ENCODE measurements at places on chromosomes 5 and 9.

GRCh38 chr9:35760651-35761050 lies 6.6 kb upstream of the MSMP start:
- no peak for DNase-seq

DNA sequence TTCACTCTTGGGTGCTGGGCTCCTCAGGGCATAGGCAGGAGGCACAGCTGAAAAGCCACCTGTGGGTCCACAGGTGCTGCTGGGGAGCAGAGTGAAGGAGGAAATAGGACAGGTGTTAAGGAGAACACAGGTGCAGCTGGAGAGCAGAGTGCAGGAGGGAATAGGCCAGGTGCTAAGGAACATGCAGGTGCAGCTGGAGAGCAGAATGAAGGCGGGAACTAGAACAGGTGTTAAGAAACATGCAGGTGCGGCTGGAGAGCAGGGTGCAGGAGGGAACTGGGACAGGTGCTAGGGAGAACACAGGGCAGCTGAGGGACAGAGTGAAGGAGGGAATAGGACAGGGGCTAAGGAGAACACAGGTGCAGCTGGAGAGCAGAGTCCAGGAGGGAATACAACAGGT lies 43.8 kb upstream of the PLEKHG4B start:
- DNase-seq = no peak

DNA sequence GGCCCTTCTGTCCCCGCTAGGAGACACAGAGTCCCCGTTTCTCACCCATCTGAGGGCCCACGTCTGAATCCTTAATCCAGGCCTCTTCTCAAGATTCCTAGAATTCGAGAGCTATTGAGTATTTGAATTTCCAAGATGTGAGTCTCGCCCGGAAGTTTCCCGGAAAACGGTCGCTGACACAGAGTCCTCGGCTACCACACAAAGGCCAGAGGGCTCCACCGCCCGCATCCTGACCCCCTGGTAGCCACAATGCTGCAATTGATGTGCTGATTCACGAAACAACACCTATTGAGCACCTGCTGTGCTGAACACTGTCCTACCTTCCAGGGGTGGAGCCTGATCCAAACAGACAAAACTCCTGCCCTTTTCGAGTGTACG lies 670 bp upstream of the FBP1 start:
- no peak for DNase-seq

DNA sequence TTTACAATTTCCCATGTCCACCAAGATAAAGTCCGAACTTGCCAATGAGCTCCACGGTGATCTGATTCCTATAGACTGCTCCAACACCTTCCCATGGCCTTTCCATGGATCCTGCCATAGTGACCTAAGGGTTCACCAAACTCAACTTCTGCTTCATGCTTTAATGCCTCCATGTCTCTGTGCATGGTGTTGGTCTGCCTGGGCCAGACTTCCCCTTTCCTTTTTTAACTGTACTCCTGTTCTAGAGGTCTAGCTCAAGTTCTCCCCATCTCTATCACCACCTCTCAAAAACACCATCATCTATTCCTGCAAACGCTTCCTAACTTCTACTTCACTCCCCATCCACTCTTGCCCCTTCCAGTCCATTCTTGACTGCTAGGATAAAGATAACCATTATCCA lies 14.8 kb upstream of the SMARCA2 start:
- no peak for DNase-seq

DNA sequence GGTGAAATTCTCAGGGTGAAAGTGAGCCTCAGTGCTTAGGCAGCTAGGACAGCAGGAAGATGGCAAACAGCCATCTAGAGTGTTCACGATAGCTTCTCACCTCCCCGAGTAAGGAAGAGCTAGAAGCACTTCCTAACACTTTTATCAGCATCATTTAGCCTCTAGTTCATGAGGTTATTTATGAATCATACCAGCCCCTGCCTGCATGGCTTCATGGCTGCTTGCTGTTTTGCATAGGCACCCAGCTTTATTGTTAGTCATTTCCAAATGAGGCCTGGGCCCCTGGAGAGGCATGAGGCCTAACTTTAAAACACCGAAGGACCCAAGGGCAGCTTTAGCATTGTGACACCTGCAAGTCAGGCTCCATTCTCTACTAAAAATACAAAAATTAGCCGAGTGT lies 134.9 kb upstream of the PANK3 start:
- DNase-seq = no peak

DNA sequence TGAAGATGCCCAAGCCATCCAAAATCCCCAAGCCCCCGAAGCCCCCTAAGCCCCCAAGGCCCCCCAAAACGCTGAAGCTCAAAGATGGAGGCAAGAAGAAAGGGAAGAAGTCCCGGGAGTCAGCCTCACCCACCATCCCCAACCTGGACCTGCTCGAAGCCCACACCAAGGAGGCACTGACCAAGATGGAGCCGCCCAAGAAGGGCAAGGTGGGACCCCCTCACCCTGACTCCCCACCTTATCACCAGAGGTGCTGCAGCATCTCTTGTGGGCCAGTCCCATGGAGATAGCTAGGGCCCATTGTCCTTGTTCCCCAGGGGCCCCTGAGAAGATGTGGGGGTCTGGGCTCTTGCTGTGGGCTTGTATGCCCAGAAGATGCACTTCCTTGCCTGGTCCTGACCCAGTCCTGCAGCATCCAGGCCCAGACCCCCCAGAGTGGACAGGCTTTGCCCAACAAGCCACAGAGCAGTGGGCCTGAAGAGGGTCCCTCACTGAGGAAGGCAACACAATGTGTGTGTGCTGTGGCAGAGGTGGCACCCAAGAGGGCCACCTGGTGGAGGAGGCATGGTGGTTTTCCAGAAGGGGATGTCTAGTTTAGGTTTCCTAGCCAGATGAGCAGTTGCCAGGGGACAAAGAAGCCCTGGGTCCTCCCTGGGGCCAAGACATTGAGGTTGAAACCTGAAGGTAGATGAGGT lies 84.1 kb downstream of the PHF2 start:
- DNase-seq = no peak

- no peak for DNase-seq
Observed at GRCh38 chr9:108083160-108083750, 593.7 kb upstream of the KLF4 start.

- DNase-seq = no peak
Observed at GRCh38 chr5:484556-484955, 39.7 kb downstream of the SLC9A3 start.
